Hematopoietic multipotent progenitor cell treated with erythropoietin and hydrocortisone succinate and interleukin-3 and kit ligand, for 17 days (in vitro differentiated cells): ENCODE measurements at places on chromosomes 11 and 22.

- DNase-seq: no peak
Observed at GRCh38 chr22:27150544-27150941, 493.2 kb downstream of the MIAT start.

DNA sequence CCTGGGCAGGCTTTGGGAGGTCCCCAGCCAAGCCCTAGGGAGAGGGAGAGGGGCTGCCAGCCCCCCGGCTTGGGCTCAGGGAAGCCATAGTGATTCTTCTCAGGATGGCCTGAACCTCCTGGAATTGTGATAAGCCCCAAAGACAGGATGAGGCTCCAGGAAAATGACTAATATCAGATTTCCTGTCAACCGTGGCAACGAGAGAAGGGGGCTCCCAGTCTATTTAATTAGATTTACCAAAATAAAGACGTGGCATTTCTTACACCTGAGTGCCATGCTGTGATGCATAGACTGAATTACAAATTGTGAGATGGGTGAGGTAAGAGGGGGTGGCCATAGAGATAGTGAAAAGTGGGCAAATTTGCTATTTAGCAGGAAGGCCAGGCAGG, 20.4 kb downstream of the SERPINH1 start:
- DNase-seq: no peak

GRCh38 chr22:42299586-42300258, 29.3 kb upstream of the TCF20 start:
- no peak for DNase-seq

DNA sequence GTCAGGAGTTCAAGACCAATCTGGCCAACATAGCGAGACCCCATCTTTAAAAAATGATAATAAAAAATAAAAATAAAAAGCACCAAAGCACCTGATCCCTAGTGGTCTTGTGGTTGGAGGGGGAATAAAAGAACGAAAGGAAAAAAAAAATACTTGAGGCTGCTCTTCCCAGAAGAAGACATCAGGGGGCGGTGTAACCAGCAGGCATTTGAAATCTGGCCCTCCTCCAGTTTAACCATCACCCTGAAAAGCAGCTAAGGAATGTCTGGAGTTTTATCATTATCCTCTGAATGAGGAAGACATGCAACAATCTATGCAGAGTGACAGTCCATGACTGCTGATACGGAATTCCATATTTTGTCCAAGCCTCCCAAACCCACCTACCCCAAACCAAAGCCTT, 5.6 kb upstream of the KCTD17 start:
- no peak for DNase-seq

- no peak for DNase-seq
Observed at GRCh38 chr11:90847268-90847886, 624.5 kb upstream of the CHORDC1 start.

DNA sequence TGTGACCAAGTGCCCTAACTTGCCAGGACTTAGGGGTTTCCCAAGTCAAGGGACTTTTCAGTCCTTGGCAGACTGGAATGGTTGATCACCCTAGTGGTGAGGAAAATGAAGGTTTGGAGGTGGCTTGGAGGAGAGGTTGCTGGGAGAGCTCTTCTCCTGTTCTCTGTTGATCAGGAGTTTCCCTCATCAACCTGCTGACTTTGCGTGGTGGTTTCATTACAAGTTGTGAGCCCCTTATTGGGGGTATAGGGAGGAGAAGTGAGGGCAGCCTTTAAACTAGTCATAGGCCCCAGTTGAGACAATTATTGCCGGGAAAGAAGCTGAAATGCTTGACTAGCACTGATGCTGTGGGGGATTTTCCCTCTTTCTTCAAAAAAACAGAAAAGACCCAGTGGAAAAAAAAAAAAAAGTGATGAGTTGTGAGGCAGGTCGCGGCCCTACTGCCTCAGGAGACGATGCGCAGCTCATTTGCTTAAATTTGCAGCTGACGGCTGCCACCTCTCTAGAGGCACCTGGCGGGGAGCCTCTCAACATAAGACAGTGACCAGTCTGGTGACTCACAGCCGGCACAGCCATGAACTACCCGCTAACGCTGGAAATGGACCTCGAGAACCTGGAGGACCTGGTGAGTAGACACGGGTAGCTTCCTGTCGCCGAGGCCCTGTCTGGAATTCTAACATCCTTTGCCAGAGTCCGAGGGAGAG, at the start of gene CXCR5:
TSS of gene CXCR5 (plus strand) at position 525 of the 704 bp plus-strand sequence. CDS start at position 575, 50 bp downstream.
- no peak for DNase-seq

DNA sequence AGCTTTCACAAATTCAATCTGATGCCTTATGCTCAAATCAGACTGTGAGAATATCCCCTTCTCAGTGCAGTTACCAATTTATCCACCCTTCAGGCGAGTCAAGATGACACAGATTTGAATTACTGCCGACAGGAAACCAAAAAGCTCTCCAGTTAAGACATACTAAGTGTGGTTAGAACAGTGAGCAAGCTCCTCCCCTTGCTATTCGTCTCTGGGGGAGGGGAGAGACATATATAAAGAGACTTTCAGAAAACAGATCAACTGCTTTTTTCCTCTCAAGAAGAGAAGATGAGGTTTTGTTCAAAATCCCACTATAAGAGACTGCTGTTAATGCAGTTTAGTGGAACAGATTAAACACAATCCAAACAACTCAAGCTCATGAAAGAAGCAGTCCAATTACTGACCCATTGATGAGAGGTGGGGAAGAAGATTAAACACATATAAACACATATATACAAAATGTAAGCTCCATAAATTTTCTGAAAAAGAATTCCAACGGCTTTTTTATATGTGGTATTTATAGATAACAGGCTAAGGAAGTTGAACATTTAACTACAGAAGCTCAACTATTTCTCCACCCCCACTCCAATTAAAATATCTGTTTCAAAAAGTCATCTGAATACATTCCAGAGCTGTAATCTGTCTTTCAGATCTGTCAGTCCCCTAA, 102.7 kb downstream of the MRTFA start:
- no peak for DNase-seq

DNA sequence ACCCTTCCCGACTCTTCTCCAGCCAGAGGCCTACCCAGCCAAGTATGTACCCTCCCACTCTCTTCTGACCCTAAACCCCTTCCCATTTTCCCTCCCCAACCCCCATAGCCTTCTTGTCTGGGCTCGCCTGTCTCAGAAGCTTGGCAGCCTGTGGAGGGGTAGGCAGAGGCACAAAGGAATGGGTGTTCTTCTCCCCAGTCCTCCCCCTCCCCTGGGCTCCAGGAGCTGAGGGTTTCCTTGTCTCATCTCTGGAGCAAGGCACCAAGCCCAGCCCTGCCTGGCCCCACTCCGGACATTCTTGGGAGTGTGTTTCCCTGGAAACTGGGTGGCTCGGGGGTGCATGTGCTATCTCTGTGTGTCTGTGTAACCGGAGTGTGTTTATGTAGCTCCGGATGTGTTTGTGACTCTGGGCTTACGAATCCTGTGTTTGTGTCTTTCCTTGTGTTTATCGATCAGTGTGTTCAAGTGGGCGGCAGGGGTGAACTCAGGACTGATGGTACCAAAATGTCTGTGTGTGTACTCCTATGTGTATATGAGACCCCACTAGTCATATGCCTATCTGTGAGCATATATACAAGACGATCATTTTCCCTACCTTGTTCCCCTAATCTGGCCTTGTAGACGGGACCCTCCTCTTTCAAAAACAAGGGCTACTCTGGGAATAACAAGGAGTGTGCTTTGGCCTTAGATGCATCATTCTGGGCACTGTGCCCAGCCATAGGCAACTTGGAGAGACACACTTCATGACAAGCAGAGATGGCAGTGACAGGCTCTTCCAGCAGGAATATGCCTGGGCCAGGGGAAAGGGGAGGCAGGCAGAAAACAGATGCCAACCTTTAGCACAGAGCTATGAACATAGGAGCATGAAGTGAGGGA, 10.9 kb downstream of the PHLDB1 start:
- DNase-seq: no peak

DNA sequence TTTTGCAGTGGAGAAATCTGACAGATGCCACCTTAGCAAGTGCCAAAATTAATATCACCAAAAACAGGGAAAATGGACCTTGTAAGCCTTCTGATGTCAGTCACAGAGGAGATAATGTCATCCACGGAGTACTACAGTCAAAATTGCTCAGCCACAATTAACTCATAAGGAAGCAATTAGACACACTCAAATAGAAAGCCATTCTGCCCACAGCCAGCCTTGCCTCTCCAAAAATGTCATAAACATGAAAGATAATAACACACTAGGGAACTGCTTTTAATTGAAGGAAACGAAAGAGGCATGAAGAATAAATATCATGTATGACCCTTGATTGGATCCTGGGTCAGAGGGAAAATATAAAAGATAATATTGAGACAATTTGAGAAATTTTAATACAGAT, 505.6 kb upstream of the API5 start:
- no peak for DNase-seq
